Activated T-cell treated with anti-CD3 and anti-CD28 coated beads for 1 hour (primary cell): ENCODE measurements at places on chromosomes 12 and 14.

- DNase-seq = no peak
These were observed at the start of gene ACSM4 for GRCh38 chr12:7303772-7304171. ACSM4 (plus strand) TSS chr12:7304072; CDS start chr12:7304332, 260 bp downstream.

GRCh38 chr14:68247676-68248268 is 428.2 kb downstream of the RAD51B start:
- no peak for DNase-seq

GRCh38 chr12:121013715-121014114 is 2.6 kb downstream of the C12orf43 start:
- no peak for DNase-seq

DNA sequence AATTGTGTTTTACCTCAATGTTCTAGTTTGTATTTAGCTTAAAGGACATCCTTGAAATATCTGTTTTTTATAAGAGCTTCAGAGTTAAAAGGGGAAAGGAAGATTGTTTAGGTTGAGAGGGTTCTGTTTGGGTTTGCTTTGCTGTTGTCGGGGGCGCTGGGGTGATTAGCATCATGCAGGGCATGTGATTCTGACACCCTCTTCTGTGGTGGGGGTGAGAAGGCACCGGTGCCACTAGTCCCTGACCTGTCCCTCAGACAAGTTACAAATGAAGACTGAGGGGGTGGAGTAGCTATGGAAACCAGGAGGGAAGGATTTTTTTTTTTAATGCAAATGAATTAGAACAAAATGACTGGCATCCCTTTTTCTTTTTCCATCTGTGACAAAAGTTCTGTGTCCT is 291.3 kb downstream of the RPAP3 start:
- DNase-seq = no peak

GRCh38 chr12:51533799-51534198 is 57.2 kb upstream of the SCN8A start:
- no peak for DNase-seq

GRCh38 chr12:59559696-59560095 is 36.1 kb upstream of the SLC16A7 start:
- DNase-seq = no peak

DNA sequence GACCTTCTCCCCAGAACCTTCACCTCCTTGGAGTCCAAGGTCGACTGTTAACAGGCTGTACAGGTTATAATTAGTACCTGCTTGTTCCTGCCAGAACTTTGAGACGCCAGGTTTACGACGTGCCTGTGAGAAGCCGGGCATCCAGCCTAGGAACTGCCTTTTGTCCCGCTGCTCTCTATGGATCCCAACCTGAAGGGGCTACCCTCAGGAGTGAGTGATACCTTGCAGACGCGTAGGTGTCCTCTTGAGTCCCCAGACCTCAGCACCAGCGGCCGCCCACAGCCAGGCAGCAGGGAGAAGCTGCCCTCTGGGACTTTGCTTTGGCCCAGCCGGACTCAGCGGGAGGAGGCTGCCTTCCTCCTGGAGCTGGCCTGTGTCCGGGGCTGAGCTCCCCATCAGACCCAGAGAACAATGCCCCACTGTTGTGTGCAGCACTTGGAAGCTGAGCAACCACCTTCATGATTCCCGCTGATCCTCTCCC is 16.2 kb downstream of the SYNE3 start:
- DNase-seq = no peak

DNA sequence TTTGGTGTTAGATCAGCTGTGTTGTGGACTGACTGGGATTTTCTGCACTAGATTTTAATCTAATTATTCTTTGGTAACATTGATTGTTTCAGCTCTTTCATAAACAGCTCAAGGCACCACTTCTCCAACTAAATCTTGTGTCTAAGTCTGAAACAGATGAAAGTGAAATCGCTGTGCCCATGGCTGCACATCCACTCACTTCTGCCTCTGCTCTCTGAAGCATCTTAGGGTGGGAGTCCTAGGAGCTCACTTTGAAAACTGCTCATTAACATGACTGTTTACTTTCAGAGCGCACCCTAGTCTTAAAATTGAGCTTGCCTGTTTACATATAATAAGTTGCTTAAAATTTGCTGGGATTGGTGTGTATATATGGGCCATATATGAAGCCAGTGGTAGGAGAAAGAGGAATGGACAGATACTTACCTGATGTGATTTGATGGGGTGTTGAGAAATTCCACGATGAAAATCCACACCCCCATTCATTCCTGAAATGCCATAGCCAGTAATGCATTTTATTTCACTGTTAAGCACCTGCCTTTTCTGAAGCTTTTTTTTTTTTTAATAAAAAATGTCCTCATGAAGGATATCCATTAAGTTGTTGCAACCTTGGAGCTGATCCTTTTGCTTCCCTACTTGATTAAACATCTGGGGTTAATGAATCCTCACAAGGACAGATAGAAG is 52.8 kb downstream of the PPFIBP1 start:
- DNase-seq = no peak

GRCh38 chr12:56362130-56363059 is at the start of gene APOF:
APOF (minus strand) TSS chr12:56362857; CDS start chr12:56362745, 112 bp downstream.
- no peak for DNase-seq

GRCh38 chr12:1518591-1519516 is 75.5 kb downstream of the FBXL14 start:
- DNase-seq = no peak

- no peak for DNase-seq
These were observed 167.4 kb downstream of the TMTC3 start for GRCh38 chr12:88309546-88309945.

DNA sequence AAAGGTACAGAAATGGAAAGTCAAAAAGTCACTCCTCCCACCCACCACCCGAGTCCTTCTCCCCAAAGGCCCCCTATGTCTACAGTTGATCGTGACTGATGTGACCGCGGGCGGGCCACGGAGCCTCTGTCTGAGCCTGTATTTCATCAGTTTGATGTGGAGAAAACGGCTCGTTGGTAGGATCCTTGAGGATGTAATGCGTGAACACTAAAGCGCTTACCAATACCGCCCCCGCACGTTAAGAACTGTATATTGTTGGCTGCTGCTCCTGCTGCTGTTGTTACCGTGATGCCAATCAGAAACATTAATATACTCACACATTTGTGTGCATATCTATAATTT is 24.6 kb upstream of the UBC start:
- DNase-seq = no peak

DNA sequence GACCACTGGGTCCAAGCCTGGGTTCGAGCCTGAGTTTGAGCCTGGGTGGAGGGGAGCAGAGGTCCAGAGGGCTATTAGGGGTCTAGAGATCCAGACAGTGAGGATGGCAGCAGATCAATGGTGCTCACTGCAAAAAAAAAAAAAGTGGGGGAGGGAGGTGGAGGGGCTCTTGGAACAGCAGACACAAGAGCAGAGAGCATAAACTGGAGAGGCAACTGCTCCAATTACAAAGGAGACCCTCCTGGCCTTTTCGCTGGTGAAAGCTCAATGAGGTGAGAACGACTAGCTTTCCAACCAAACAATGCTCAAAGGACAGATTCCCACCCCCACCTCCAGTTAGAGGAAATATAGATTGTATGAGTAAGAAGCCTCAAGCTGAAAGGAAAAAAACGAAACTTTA is 124.2 kb upstream of the TSPAN8 start:
- no peak for DNase-seq
